Caki2 (cell line): ENCODE measurements at places on chromosomes 11 and 22. TPM values are rescaled to one million over a fixed set of nuclear protein-coding genes. Genes with fewer than 3 reads are reported as not detected.

TMEM86A gene
- total RNA-seq = 0.78 and 1.4 TPM in 2 replicates

FAM111B gene
- total RNA-seq = 6.4 and 7.5 TPM in 2 replicates

AIFM3 gene
- 9.6 and 10.9 TPM in 2 replicates for total RNA-seq

TRPT1 gene
- 39.1 and 72.3 TPM in 2 replicates for total RNA-seq

PHF21B gene
- not detected in 2 replicates for total RNA-seq

CFAP300 gene
- total RNA-seq = 2.2 and 5.2 TPM in 2 replicates

IGF2 gene
- total RNA-seq = 2.3 and 5.6 TPM in 2 replicates

PANX2 gene
- total RNA-seq = 18.0 and 19.5 TPM in 2 replicates

INS gene
- not detected in 2 replicates for total RNA-seq

BID gene
- total RNA-seq = 167 and 198 TPM in 2 replicates

KIF18A gene
- 9.0 and 9.9 TPM in 2 replicates for total RNA-seq

CASP5 gene
- not detected in 2 replicates for total RNA-seq

RPS25 gene
- total RNA-seq = 1,530 and 1,545 TPM in 2 replicates

PGA5 gene
- total RNA-seq = not detected in 2 replicates

GVQW3 gene
- total RNA-seq = 0.09 and 0.34 TPM in 2 replicates

- no peak for DNase-seq
These were observed 5.4 kb downstream of the INPP5J start for GRCh38 chr22:31128156-31128555.

DNA sequence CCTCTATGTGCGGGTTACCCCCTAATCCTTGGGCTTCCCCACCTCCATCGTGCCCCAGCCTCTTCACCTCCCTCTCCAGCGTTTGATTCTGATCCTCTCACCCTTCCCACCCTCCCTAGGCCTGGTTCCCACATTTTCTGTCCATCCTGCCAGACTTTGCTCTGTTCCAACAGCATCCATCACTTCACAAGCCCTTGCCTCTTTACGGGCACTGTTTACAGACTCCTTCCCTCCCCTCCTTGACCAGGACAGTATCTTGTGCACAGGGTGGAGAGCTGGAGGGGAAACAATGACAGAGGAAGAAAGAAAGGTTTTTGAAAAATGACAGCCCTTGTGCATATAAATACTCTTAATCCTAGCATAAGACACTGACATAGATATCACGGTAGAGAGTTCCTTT lies 30.4 kb downstream of the FEZ1 start:
- DNase-seq = no peak

DNA sequence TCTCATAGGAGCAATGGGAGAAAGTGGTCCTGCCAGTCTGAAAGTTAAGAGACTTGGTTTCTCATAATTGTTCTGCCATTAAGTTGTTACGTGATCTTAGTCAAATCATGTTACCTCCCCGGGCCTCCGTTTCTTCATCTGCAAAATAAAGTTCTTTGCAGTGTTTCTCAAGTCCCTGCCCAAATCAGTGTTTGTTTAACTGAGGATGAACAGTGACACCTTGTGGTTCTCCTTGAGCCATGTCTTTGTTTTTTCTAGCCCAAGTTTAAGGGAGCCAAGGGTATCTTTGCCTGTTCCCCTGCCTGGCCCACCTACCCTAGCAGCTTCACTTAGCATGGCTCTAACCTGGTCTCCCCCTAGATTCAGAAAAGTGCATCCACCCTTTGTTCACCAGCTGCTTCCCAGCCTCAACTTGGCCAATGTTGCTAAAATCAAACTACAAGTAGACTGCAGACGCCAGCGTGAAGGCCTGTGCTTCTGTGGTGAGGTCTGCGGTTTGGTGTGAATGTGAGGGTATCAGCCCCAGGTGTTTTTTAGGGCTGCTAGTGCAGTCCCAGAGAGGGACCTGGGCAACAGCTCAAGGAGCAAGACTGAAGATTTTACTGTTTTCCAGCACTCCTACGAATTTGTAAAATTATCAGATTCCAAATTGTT lies 35.5 kb downstream of the FZD4 start:
- peak; percentile 59 for DNase-seq

DNA sequence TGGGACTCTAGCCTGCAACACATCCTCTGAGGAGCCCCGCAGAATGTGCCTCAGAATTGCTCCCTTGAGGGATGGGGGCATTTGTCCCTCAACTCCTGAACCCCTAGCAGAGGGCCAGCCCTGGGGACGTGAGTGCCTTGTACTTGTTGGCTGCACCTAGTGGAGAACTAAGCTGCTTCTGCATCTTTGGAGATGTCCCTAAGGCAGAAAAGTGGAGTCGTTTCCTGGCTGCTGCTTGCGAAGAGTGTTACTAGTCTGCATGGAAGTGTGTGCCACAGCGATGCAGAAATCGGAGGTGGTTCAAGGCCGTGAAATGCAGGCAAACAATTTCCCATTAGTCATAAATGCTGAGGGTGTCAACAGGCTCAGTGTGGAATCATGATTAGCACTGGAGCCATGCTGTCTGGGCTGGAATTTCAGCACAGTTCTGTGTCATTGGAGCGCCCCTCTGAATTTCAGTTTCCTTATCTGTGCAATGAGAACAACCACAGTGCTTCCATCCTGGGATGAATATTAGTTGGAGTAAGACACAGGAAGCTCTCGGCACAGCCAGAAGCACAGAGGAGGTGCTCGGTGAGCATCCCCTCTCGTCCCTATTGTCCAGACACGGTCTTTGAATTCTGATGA lies 56.5 kb downstream of the MIAT start:
- DNase-seq = peak; percentile 13

- no peak for DNase-seq
These were observed 167.0 kb upstream of the B3GAT1 start for GRCh38 chr11:134578807-134579723.

DNA sequence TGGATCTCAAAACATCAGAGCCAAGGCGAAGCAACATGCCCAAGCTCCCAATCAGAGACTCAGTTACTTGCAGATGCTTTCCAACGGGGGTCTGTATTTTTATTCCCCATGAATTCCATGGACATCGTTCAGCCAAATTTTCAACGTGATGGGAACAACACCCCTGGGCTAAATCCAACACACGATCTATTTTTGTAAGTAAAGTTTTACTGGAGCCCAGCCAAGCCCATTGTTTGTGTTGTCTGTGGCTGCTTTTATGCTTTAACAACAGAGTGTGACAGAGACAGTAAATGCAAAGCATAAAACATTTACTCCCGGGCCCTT lies 33.7 kb downstream of the SLC5A1 start:
- DNase-seq = no peak

DNA sequence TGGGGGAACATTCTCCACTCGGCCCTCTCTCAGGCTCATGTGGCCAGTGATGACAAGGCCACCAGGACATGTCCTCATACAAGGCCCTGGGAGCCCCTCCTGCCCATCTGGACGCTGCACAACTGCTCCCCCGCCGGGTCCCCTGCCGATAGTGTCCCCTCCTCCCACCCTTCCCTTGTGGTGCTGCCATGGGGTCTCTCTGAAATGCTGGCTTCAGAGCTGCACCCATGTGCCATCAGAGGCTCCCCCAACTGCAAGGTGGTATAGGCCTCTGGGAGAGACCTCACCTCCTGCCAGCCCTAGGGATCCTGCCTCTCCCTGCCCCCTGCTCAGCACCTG lies 113.0 kb downstream of the KCNQ1OT1 start:
- no peak for DNase-seq

DNA sequence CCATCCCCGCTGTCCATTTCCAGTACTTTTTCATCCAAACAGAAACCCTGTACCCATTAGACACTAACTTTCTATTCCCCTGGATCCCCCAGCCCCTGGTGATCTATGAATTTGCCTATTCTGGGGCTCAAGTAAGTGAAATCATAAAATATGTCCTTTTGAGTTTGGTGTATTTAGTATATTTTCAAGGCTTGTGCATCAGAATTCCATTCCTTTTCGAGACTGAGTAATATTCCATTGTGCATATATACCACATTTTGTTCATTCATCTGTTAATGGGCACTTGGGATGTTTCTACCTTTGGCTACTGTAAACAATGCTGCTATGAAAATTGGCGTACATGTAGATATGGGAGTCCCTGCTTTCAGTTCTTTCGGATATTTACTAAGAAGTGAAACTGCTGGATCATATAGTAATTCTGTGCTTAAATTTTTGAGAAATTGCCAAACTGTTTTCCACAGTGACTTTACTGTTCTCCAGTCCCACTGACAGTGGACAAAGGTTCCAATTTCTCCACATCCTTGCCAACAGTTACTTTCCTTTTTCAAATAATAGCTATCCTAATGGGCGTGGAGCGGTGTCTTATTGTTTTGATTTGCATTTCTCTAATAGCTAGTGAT lies 16.1 kb downstream of the APLP2 start:
- no peak for DNase-seq

DNA sequence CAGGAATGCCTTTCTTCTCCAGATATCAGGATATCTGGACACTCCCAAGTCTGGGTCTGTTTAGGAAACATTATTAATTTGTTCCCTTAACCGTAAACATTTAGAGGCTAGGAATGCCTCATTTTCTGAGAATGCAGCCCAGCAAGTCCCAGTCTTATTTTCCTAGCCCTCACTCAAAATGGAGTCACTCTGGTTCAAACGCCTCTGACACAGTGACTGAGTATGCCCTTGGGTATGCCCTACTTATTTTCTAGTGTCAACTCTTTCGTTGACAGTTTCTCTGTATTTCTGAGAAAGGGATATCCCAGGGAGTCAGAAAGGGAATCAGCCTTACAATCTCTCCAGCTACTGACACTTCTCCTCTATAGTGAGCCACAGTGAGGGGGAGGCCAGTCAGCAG lies 16.0 kb upstream of the CCDC81 start:
- DNase-seq = no peak

DNA sequence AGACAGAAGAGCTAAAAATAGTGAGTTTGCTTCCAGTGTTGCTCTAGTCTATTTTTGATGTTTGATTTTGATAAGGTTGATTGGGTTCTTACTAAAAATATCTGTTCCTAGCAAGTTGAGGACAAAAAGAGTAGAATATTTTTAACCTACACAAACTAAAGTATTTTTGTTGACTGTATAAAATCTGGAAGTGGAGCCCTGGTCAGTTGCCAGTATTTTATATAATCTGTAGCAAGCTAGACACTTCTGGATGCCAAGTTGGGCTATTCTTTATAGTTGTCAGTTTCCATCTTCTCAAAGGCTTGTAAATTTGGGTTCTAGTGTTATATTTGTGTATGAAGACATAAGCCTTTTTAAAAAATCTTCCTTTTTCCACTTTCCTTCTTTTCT lies 56.7 kb downstream of the HSD17B12 start:
- DNase-seq = no peak

DNA sequence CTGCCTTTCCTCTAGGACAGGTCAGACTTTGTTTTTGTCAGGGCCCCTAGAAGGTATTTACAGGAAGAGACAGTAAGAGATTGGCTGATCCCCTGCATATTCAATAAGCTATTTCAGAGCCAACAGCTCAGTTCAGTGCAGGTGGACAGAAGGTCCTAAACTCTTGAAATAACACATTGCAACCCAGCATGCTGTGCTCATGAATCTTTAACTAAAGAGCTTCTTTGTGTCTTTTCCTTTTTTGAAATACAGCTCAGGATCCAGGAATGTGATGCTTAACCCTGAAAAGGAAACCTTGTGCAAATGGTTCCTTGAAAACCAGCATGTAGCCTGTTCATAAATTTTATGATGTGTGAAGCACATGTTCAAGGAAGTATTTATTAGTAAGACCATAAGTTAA lies 43.9 kb downstream of the BBOX1 start:
- DNase-seq = no peak

DNA sequence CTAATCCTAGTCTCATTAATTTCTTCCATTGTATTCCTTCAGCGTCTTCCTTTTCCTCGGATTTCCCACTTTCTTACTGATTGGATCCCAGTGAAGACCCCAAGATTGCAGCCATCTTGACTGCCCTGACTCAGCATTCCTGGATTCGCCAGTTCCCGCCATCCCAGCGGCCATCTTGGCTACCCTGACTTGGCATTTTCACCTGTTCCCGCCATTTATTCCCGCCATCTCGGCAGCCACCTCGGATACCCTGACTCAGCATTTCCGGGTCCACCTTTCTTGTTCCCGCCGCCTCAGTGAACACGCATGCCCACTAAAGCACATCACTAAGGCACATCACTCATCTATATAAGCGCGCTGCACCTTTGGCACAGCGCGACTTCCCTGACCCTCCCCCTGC lies 13.8 kb upstream of the OR56A3 start:
- no peak for DNase-seq

DNA sequence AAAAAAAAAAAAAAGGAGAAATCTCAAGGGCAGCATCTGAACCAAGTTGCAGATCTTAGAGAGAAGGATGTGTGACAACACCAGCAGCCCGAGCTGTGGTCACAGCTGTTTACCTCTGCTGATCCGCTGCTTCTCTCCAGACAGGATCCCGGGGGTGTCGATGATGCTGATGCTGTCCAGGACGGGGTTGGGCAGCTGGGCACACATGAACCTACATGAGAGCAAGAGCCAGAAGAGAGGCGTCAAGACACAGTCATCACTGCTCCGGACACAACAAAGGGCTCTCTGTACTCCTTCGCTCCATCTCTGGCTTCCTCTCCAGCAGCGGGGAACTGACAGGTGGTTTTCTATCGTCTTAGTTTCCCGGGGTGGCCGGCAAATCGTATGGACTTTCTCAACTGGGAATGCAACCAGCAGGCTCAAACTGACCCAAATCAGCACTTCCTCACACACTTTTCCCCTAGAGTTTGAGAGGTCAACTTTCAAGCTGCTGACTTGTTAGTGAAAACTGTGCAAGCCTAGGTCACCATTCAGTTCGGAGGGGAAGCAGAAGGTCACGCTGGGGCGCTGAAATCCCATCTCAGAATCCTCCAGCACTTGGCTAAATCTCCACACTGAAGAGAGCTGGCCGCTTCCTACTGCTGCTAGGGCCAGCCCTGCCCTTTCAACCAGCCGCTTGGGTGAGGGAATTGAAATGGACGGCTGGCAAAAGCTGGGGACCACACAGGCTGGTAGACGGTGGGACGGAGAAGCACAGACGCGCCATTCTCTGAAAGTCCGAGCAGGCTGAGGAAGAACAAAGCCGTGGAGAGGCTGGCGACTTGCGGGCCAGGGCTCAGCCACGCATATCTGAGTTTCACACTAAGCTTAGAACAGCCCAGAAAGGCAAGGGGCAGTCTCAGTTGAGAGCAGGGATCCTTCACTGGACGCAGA lies 3.8 kb downstream of the EHD1 start:
- no peak for DNase-seq

DNA sequence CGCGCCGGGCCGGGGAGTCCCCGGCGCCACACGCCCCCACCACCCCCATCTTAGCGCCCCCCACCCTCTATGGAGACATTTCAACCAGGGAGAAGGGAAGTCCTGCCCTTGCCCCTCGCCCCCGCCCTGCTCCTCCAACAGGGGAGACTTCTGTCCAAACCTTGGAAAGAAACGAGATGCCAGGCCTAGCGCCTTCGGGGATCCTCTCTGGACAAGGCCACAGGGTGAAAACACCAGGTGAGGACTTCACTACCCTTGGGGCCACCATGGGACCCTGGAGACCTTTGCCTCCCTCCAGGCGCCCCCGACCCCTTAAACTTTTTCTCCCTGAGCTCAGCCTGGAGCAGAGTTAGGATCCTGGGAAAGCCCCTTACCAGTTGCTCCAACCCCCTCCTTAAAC lies 11.6 kb upstream of the NPAS4 start:
- DNase-seq = no peak

DNA sequence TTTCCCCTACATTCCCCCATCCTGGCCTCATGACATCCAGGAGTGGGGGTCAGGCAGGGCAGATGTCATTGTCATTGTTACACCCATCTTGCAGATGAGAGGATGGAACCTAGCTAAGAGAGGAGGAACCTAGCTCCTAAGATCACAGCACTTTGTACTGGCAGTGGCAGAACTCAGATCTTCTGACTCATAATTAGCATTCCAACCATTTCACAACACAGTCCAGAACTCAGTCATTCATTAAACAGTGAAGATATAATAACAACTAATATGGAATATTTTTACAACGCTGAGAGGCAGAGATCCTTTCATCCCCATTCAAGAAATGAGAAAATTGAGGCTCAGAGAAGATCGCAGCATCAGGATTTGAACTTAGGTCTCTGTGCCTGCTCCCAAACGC lies 127.8 kb downstream of the CHST1 start:
- no peak for DNase-seq

GRCh38 chr11:83954780-83955179 lies 668.6 kb upstream of the CCDC90B start:
- DNase-seq = no peak
